ENCODE measurements at places on chromosomes 6 and 20.

GRCh38 chr6:43733471-43734293, 36.3 kb upstream of the VEGFA start:
- DNase-seq: no peak

- peak; percentile 18 for DNase-seq
Measured at GRCh38 chr6:141914646-141915045, 218.1 kb upstream of the GJE1 start.

- peak; percentile 87 for DNase-seq
Measured at GRCh38 chr20:10540636-10541493, 105.8 kb downstream of the SLX4IP start.

DNA sequence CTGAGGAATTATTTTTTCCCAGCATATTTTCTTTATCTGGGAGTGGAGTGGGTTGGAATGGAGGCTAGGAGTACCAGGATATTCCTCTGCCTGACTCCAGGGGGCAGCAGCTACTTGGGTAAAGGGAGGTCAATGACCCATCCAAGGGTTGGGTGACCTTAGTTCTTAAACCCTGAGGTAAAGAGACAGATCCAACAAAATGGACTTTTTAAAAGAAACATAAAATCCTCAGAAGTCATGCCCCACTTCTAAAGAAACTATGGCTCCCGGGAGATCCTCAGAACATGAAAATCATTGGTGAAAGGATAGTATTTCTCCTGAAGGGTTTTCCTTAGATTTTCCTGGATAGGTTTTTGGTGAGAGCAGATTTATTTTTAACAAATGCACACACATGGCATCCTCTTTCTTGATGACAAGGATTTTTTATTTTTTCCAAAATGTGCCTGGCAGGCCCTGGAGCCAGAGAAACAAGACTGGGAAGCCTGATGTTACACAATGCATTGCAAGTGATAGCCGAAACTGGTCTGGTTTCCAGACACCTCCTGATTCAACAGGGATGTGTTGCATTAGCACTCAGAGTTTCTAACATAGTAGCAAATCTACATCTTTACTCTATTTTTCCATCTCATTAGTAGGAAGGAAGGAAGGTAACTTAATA, 240.9 kb upstream of the BTBD3 start:
- DNase-seq: peak; percentile 64

GRCh38 chr6:18308070-18308735, 43.9 kb upstream of the DEK start:
- peak; percentile 50 for DNase-seq

DNA sequence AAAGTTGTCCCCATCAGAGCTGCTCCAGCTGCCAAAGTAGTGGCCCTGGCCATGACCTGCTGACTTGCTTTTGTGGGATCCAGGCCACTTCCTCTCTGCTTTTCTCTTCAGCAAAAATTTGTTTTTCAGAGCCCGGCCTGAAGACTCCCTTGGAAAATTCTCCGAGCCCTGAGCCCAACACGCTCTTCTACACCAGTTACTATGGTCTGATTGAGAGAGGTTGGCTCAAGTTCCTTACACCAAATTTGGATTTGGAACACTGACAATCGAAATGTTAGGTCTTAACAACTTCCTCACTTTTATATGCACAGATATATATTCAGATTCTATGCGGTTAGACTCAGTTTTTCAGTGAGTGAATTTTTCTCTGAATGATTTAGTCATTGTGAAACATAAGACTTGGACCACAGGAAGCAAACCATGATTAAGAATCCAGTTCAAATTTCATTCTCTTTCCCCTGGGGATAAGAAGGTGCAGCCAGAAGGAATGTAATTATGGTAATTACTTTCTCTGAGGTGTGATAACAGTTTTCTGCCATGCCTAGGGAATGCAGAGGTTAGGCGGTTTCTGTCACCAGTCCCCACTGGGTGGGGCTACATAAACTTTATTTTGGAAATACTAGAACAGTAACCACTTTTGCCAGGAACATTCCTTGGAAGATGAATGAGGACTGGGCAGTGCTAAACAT, 365.2 kb downstream of the SYNE1 start:
- DNase-seq: peak; percentile 74

DNA sequence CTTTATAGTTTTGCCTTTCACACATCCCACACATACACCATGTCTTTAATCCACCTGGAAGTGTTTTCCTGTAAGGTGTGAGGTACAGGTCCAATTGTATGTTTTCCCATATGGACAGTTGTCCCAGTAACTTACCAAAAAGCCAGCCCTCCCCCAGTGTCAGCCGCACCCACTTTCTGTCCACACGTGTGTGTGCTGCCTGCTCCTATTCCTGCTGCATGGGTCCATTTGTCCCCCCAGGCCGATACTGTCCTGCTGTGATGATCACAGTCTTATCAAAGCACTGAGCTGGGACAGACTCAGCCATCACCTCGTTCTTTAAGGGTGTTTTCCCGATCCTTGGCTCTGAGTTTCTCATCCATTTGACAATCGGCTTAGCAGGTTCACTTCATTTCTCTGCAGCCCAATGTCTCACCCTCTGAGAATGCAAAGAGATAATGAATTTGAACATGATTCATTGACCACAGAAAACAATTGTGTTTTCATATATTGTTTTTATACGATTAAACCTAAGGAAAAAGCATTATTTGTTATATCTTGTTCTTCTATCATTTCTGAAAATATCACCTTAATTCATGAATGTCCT, 9.6 kb downstream of the VSX1 start:
- DNase-seq: no peak
